NCI-H1048 (cell line): ENCODE measurements at places on chromosomes 13 and 19.
A peak's percentile ranks its signal among the peaks of the same experiment; 100 is the strongest.

DNA sequence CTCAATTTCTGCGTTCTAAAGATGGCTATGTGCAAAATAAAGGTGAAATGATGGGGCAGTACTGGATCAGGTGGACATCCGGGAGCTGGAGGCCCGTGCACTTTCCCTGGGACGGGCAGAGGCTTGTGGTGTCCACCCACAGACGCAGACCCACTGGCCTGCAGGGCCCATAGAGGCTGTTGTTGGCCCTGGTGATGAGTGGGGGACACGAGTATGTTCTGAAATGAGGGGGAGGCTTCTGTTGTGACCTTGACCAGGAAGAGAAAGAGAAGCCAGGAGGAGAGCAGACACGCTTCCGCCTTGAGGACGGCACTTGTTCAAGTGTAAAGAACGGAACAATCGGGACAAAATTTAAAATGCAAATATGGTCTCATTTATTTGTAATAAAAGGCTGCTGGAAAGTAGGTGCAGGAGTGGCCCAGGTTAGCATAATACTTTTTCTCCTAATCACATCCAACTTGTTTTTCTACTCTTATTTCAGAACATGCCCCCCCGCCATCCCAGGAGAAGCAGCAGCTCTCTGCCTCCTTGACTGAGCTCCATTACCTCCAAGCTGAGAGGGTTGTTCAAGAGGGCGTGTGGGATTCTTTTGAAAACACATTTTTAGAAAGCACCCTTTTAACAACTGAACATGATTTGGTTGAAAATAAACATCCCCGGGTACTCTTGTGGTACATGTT lies 27.1 kb downstream of the ATP11A start:
- DNase-seq: no peak

- DNase-seq: peak; percentile 73
These were observed at the start of gene UPF3A for GRCh38 chr13:114281351-114282040. Gene UPF3A (plus strand): TSS chr13:114281601. CDS start chr13:114281640, 39 bp downstream.

DNA sequence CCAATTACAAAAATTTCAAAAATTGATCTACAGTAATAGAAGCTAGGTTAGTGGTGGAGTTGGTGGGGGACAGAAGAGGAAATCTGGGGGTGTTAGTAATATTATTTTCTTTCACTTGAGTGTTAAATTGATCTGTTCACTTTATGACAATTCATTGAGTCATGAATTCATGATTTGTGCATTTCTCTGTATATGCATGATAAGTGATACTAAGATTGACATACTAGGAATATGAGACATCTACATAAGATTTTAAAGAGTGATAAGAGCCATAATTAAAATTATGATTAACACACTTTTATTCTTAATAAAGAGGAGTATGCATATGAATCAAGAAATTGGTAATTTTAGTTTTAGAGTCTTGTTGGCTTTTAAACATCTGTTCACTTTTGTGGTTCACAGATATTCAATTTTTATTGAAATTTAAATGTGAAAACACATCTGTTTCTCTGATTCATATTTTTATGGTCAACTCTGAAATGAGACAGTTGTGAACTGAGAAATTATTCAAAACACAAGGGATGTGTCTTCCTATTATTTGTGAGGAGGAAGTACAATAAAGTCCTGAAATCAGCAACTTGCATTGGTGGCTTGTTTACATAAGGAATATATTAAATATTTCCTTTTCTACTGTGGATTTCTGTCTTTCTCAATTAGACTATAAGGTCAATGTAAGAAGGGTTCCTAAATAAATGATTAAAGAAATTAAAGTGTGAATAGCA lies 196.5 kb downstream of the ITGBL1 start:
- DNase-seq: no peak

- DNase-seq: no peak
These were observed 59.5 kb upstream of the CYSLTR2 start for GRCh38 chr13:48594096-48594815.
